Femur (tissue), 1 donor: ENCODE measurements at places on chromosomes 11 and 22.

- no peak for DNase-seq
Measured at GRCh38 chr11:69486056-69486772, 4.8 kb downstream of the LINC01488 start.

DNA sequence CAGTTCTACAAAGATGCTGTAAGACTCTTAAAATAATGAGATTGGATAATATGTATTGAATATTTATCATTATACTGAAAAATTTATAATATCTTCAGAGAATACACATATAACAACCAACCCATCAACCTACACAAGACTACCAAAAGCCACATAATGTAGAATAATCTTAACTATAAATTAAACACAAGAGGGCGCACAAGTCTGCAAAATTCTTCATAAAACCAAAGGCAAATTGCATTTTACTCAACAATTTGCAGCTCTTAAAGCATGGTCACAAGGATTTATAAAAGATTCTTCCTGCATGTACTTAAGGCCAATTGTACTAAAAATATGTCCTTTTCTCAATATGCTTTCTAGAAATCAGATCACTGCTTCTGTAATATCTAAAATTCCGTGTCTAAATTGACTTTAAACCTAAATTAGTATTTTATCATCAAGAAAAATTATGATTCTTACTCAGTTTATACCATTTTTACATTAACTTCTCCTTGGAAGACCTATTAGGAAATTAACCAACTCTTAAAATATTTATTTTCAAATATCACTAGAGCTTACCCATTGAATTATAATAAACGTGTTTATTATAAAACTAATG, 79.0 kb downstream of the TTC28 start:
- no peak for DNase-seq

DNA sequence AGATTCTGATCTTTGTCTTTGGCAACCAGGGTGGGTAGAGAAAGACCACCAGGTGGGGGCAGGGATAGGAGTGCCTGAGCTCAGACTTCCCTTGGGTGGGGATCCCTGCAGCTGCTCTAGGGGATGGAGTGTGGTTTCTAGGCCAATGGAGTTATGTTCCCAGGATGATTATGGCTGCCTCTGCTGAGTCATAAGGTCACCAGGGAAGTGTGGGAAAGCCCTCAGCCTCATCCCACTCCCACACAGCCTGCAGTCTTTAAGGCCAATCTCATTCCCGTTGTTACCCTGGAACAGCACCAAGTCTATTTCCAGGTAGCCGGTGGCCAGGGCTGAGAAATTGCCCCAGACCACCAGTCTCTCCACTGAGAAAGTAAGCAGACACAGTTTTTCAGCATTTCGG, 2269.3 kb upstream of the RAG2 start:
- DNase-seq = no peak

DNA sequence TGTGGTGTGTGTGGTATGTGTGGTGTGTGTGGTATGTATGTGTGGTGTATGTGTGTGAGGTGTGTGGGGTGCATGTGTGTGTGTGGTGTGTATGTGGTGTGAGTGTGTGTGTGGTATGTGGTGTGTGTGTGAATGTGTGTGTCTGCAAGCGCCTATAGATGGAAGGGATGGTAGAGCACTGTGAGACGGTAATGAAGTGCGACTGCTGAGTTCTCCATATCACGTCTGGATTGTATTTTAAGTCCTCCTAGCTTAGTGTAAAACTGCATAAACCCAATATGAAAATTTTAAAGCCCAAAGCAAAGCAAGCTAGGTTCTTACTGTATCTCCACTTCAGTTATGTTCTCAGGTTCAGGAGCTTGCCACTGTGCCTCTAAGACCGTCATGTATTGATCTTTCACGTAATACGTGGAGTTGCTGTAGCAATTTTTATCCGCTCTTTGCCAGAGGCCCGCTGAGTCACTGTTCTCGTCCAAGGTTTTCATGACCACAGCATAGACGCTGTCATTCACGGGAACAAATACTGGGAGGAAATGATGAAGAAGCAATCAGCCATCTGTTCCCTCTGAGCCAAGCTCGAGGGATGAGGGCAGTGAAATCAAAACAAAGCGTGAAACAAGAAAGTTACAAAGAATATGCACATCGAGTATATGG, 5.5 kb downstream of the PLET1 start:
- no peak for DNase-seq

- no peak for DNase-seq
Measured at GRCh38 chr22:23034621-23035556, 35.4 kb upstream of the GNAZ start.

DNA sequence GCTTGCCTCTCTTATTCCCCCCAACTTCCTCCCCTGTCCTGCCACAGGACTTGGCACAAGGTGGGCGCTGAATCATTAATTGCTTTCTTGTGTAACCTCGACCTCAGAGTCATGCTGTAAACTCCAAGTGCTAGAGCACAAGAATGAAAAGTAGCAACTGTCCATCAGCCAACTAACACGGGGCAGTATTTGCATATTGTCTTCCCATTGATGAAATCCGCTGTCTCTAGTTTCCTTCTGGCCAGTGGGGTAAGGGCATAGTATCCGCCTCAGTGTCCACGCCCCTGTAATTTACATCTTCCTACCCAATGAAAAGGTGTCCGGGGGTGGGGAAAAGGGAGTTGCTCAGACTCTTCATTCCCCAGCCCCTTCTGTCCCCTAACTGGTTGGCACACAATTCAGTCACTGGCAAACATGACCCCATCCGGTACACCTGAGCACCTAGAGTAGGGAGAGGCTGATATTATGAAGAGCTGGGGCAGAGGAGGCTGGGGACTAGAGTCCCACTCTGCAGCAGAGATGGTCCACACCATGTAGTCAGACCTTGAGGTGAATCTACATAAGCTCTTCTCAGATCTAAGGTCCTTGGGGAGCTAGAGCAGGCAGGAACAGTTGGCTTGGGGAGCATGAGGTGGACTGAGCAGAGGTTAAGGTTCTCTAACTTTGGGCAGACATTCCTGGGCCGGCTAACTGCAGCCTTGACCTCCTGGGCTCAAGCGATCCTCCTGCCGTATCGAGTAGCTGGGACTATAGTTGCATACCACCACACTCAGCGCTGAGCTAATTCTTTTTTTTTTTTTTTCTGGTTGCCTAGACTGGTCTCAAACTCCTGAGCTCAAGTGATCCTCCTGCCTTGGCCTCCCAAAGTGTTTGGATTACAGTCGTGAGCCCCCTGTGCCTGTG, 6.8 kb upstream of the GGA1 start:
- DNase-seq = no peak

- DNase-seq = no peak
Measured at GRCh38 chr11:92362989-92363388, 138.4 kb downstream of the FAT3 start.

GRCh38 chr11:67239783-67240575, 26.3 kb upstream of the GRK2 start:
- peak; percentile 99 for DNase-seq

DNA sequence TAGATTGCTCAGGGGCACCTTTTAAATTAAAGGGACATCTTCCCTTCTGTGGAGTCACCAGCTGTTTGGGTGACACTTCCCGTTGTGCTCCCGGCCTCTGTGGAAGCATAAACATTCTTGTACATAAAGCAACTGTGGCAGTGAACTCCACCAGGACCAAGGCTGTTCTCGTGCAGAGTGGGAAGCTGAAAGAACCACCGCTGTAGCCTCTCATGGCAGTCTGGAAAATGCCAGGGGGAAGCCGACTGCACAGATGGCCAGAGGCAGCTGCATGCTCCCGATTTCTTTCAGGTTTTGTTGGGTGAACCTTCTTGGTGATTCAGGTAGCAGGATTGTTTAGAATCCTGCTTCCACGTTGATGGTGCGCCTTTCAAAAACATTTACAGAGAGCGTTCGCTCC, 10.3 kb downstream of the UBASH3B start:
- no peak for DNase-seq

GRCh38 chr22:27888310-27888709, 30.7 kb downstream of the PITPNB start:
- DNase-seq = no peak

DNA sequence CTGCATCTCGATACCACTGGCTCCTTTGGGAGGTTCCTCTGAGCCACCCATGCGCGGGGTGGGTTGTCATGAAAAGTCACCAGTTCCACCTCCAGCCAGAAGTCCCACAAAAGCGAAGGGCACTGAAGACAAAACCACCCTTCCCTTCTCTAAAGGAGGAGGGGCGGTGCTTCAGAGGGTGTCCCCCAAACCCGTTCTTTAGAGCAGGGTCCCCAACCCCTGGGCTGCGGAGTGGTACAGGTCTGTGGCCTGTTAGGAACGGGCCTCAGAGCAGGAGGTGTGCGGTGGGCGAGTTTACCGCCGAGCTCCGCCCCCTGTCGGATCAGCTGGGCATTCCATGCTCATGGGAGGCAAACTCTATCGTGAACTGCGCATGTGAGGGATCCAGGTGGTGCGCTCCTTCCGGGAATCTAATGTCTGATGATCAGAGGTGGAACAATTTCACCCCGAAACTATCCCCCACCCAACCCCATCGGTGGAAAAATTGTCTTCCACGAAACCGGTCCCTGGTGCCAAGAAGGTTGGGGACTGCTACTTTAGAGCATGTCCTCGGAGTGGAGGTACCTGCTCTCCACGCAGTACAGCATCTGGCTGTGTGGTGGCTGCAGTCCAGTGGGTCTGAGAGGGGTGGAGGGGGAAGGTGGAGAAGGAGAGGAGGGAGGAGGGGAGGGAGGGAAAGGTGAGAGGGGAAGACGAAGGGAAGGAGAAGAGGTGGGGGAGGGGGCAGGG, 72.9 kb upstream of the SEPTIN5 start:
- DNase-seq = no peak

GRCh38 chr11:95599959-95600586, 189.5 kb downstream of the FAM76B start:
- DNase-seq = no peak

DNA sequence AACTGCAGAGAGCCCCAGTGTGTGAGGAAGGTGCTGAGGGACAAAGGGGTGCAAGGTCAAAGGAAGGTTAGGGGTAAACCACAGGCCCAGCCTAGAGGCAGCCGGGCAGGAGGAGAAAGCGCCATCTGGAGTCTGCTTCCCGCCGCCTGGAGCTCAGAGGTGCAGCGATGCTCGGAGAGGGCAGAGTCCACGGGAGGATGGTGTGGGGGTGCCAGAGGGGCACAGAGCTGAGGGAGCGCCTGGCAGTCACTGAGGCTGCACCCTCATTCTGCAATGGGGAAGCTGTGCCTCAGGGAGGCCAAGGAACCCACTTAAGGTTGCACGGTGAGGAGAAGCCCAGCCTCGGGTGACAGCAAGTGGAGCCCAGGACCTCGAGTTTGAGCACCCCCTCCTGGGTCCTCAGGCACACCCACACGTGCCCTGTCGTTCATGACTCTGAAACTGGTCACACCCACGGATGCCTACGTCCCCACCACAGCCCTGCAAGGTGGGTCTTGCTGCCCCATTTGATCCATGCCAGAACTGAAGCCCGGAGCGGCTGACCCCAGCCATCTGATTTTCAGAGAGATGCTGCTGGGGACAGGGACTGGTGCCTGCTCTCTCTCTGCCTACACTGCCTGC, 1.6 kb downstream of the IL2RB start:
- no peak for DNase-seq

DNA sequence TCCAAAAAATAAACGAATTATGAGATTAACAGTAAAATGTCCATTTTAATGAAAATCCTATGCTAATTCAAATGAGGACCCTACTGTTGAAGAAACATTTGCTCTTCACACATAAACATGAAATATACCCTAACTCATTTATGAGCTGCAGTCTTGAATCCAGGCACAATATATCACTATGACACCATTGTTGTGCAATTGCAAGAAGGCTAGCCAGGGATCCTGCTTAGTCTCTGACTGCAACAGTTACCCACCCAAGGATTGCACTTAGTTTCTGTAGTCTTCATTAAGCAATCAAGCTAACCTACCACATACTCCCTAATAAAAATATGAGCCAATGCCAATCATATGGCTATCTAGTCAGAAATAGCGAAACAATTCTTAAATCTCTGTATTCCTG, 981.0 kb upstream of the FAT3 start:
- no peak for DNase-seq

DNA sequence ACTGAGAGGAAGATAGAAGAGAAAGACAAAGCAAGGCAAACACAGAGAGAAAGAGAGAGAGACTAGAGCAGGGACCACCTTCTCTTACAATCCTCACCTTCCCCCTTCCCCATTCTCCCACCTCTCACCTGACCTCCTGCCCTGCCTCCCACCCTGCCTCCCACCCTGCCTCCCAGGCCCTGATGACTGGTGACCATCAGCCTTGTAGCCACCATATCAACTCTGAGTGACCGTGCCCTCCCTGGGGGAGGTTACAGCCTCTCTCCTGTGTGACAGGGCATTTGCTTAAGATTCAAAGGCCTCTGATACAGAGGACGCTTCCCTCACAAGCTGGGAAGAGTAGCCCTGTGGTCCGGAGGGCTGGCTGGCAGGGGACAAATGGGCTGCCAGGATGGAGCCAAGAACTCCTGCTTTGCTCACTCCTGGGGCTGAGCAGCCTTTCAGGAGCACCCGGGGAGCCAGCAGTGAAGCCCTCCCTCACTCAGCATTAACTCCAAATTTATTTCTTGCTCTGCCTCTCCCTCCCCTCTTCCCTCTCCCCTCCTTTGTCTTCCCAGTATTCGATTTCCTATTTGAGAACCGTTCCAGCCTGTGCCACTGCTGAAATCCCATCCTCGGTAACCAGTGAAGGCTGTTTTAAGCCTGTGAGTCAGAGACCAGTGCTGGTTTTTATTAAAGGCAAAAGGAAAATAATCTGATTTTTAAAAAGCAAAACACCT, 125.2 kb upstream of the SYT13 start:
- DNase-seq = no peak

GRCh38 chr11:100119176-100119575, 567.9 kb upstream of the ARHGAP42 start:
- no peak for DNase-seq

- no peak for DNase-seq
Measured at GRCh38 chr11:64306876-64307622, 1.7 kb downstream of the ESRRA start.

GRCh38 chr22:21790359-21790758, 54.8 kb upstream of the YPEL1 start:
- no peak for DNase-seq

- peak; percentile 65 for DNase-seq
Measured at GRCh38 chr11:78742430-78742829, 167.8 kb upstream of the NARS2 start.

GRCh38 chr11:121163658-121164308, 62.7 kb downstream of the TECTA start:
- no peak for DNase-seq

DNA sequence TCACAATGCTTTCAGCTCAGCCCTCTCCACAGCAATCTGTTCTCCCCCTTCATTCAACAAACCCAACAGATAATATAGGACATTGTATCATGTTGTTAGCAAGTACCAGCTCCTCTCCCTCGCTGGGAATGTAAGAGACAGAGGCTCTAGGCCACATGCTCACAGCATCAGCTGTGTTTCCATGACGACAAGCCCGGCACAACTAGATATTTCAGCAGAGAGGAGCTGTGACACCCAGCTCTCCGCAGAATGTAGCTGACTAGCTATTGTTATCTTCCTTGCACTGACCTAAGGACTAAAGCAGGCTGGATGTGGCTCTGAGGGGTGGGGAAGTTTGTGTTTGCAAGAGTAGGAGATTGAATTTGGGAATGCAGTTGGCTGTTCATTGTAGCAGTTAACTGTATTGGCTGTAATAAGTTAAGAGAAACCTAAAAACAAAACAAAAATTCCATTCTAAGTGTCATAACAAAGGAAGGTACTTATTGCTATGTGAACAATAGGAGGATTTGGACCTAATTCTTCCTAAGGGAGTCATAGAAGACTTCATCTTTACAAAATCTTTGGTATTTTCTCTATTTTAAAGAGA, 28.0 kb upstream of the RRAS2 start:
- peak; percentile 57 for DNase-seq
